ENCODE measurements at places on chromosomes 6 and 20. TPM values are rescaled to one million over a fixed set of nuclear protein-coding genes. Genes with fewer than 3 reads are reported as not detected.

- no peak for DNase-seq
These were observed 4.2 kb downstream of the FOXS1 start for GRCh38 chr20:31840906-31841816.

- DNase-seq, result no peak
These were observed 732.8 kb upstream of the CITED2 start for GRCh38 chr6:140107216-140107615.

- no peak for DNase-seq
These were observed 32.3 kb downstream of the CD2AP start for GRCh38 chr6:47509937-47510336.

DNA sequence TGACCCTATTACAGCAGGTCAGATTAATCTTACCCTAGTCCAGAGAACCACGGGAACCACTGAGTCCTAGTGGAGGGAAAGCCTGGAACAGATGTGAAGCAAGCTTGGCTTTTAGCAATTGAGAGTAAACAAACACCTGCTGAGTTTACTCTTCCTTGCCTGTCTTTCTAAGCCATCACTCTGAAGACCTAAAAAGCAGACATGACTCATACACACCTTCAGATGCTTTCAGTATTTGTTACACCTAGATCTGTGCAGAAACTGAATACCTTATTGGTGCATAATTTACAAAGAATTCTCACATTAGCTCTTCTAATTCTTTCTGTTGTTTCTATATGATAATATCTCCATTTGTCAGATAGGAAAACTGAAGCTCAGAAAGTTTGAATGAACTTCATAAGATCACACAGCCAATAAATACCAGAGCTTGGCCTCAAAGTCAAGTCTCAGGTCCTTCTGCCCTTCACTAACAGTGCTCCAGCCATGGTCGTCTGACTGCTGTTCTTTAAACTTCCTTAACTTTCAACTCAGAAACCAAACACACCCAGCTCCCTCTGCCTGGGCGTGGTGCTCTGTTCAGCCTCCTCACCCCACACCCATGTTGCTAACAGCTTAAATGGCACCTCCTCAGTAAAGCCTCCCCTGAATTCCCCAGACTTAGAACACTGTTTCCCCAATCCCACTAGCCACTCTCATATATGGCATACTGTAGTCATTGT, 8.6 kb upstream of the GABBR1 start:
- DNase-seq, result no peak

DNA sequence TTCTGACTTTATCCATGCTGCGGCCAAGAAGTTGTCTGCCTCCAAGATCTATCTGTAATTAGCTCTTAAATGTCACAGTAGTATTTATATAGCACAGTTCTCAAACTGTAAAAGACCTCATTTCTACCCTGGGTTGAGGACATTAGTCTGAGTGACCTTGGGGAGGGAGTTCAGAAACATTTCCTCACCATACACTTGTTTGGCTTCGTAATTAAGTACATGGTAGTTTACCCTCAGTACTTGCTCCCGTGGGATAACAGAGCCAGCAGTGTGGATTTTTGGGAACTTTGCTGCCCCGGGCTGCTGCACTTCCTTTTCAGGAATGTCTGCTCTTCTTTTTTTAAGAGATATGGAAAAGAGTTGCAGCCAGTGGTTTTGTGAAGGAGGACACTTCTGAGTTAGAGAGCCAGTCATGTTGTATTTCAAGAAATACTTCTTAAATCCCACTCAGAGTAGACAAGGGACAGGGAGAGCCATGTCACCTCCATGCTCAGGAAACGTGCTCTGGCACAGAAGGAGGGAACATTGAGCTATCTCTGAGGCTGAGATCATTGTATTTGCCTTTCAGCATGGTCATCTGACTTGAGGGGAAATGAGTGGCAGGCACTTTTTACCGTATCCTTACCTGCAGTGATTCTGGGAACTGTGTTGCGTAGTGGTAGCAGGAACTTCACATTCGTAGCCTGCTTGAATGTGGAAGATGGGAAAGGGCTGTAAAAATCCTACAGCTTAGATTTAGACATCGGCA, 33.6 kb downstream of the RPRD1B start:
- no peak for DNase-seq

DNA sequence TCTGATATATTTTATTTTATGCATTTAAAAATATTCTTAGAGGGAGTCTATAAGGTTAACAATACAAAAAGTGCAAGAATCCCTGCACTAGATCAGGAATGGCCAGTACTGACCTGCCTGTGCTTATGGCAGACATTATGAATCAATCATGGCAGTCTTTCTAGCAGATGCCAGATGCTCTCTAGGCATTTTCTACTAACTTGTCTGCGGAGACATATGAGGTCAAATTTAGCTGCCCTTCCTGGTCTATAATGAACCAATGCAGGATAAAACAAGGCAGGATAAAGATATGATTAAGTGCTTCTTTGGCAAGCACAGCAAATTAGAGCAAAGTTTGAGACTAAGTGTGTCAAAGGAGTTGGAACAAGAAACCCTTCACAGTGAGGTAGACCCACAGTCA, 46.6 kb upstream of the RNF24 start:
- no peak for DNase-seq

DNA sequence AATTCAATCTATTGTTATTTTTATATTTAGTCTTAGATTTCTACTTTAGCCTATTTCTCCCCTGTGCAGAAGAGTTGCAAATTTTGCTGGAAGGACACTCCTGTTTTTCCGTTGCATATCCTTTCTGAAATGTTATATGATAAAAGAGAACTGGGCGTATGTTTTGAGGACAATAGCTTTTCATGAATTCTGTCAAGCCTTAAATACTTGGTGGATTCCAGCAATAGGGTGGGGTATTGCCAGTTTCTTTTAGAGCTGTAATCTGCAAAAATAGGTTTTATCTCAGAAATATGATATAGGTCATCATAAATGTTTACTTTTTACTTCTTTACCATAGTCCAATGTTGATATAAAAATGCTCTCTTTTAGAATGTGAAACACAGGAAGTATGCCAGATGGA, 42.0 kb downstream of the VTA1 start:
- DNase-seq, result no peak

- no peak for DNase-seq
These were observed 251.8 kb upstream of the RUNX2 start for GRCh38 chr6:45076217-45076930.

- no peak for DNase-seq
These were observed 207.1 kb downstream of the MAFB start for GRCh38 chr20:40481743-40482458.

- no peak for DNase-seq
These were observed 50.7 kb upstream of the SIRPA start for GRCh38 chr20:1844325-1845162.

DNA sequence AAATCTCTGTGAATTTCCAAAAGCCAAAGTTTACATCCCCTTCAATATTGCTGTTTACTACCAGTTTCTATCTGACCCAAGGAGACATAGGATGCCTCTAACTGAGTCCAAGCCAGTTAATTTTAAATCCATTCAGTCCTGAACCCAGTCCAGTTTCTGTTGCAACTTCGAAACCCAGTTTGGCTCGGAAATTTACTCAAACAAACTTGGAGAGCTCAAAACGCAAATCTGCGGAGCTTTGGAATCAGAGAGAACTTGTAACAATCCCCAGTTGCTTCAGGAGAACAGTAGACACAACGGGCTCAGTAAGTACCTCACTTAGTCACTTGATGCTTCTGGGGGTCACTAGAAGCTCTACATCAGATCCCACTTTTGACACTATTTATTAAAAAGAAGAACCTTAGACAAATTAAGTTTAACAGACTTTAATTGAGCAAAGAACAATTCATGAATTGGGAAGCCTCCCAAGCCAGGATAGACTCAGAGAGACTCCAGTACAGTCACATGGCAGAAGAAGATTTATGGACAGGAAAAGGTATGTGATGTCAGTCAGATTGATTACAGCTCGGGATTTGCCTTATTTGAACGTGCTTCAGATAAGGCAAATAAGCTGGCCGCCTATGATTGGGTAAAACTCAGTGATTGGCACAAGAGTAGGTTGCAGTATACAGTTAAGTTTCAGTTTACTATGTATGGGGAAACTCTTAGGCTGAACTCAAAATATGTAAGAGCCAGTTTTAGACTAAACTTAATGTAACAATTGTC, 118.0 kb downstream of the RFPL4B start:
- no peak for DNase-seq

DNA sequence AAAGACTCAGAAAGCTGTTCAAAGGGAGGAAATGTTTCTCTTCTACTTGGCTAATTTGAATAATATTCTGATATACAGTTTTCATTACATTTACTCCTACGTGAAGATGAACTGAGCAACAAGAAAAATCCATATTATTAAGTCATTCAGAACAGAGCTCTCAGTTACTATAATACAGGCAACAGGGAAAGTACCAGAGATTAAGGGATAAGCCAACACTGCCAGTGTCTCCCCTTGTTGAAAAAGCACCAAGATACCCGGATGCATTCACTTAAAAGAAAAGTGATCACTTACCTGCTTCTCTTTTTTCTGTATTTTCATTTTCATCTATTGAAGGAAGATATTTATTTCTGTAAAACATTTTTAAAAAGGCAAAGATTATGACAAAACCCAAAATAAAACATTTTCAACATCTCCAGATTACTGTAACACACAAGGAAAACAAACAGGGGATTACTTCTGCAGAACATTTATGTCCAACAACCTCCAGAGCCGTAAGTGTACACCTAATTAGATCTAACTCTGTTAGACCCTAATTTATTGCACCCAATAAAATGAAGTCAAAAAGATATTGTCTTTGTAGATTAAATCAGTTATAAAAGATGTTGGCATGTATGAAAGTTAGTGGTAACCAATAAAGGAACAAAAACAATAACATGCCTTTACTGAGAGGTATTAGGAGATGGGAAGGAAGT, 67.0 kb downstream of the CHD6 start:
- DNase-seq, result no peak

GRCh38 chr20:40778894-40779496, 90.0 kb upstream of the MAFB start:
- no peak for DNase-seq

- no peak for DNase-seq
These were observed 179.6 kb downstream of the TAF4 start for GRCh38 chr20:61885759-61886715.

DNA sequence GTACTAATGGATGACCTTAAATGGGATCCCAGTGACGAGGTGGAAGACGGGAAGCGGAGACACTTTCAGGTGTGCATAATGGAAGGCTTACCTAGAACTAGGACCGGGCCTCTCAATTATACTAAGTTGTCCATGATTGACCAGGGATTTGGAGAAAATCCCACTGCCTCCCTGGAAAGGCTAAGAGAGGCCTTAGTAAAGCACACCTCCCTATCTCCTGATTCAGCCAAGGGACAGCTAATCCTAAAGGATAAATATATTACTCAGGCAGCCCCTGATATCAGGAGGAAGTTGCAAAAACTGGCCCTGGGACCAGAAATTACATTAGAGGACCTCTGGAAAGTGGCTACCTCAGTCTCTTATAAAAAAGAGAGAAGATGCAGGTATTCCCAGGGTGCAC, 93.2 kb downstream of the JARID2 start:
- DNase-seq, result no peak

- DNase-seq, result no peak
These were observed 2.9 kb downstream of the SOX12 start for GRCh38 chr20:328027-328974.

DNA sequence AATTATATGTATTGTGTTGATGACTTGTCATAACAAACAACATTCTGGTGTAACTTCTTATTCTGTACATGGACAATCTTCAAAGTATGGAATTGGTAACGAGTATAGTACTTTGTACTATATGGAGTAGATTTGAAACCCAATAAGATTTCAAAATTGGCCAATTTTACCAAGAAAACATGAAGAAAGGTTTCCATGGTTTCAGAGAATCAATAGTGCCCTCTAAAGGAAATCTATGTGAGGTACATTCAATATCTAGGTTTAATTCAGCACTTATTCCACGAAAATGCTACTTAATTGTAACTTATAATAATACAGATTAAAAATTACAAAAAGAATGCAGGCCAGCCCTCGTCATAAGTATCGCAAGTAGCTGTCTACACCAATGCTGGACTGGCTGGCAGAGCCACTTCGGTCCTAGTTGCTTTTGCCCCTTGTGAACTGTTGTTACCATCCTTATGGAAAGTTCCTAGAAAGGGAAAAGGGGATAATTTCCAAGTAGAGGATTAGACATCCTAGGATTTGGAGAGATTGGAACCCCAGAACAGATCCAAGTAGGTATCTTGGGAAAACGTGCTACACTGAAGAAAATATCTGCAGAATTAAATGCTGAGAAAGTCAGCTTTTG, 70.9 kb downstream of the LCA5 start:
- DNase-seq, result no peak

GRCh38 chr6:3433005-3433404, 23.8 kb downstream of the SLC22A23 start:
- no peak for DNase-seq

GRCh38 chr20:12511499-12511898, 497.3 kb upstream of the SPTLC3 start:
- DNase-seq, result no peak

DNA sequence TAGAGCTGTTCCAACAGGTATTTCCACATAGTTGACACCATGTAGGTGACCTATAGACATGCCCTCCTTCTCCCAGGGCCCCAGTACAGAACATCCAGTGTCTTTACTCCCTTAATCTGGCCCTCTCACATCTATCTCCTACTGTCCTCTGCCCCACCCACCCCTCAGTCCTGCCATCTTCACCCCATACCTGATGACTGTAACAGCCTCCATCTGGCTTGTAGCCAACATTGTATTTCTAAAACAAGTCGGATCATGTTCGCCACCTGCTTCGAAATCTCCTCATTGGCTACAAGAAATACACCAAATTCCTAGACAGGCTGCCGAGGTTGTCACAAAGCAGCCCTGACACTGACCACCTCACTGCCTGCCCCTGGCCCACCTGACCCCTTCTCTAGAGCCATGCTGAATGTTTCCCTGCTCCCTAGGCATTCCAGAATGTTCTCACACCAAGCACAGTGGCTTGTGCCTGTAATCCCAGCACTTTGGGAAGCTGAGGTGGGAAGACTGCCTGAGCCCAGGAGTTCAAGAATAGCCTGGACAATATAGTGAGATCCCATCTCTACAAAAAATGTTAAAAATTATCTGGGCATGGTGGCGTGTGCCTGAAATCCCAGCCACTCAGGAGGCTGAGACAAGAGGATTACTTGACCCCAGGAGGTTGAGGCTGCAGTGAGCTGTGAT, 6.0 kb downstream of the ZC3H12D start:
- no peak for DNase-seq

DNA sequence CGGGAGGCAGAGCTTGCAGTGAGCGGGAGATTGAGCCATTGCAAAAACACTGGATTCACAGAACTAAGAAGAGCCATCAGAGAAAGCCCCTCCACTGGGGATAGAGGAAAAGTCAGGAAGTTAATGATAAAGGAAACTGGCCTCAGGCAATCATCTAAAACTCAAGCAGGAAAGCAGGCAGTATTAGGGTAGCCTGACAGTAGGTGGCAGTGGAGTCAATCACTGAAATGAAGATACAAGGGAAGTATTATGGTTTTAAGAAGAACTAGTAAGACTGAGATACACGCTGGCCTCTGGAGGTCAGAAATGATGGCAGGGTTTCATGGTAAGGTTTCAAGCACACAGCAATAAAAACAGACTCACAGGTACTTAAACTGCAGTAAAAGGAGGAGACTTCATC, 578.3 kb downstream of the HACE1 start:
- no peak for DNase-seq

The JPH2 gene
- total RNA-seq, result 0.37 TPM

The CCDC170 gene
- total RNA-seq, result not detected

The C6orf58 gene
- not detected for total RNA-seq

The DCDC2 gene
- not detected for total RNA-seq

The TMEM217 gene
- 2.0 TPM for total RNA-seq

The POLR3F gene
- total RNA-seq, result 8.3 TPM

The ENPP3 gene
- total RNA-seq, result 0.96 TPM

The DUSP15 gene
- not detected for total RNA-seq

The TRERF1 gene
- 21.6 TPM for total RNA-seq

The ID4 gene
- not detected for total RNA-seq

The ACTL10 gene
- total RNA-seq, result 4.4 TPM
